Prostate gland (tissue), 2 donors: ENCODE measurements at places on chromosomes 2 and 18.

DNA sequence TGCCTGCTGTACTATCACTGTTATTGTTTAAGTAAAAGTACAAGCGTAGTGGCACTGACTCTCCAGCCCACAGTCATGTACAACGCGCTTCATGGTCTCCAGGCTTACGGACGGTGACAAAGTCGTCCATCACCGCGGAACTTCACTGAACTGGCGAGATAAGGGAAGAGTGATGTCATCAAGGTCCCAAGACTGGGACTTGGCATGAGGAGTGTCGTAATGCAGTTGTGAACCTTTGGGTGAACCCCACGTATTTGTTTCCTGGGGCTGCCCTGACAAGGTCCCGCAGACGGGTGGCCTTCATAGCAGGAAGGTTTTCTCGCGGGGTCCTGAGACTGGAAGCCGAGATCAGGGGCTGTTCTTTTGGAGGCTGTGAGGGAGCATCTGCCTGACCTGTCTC is 17.3 kb downstream of the NFATC1 start:
- no peak for DNase-seq

DNA sequence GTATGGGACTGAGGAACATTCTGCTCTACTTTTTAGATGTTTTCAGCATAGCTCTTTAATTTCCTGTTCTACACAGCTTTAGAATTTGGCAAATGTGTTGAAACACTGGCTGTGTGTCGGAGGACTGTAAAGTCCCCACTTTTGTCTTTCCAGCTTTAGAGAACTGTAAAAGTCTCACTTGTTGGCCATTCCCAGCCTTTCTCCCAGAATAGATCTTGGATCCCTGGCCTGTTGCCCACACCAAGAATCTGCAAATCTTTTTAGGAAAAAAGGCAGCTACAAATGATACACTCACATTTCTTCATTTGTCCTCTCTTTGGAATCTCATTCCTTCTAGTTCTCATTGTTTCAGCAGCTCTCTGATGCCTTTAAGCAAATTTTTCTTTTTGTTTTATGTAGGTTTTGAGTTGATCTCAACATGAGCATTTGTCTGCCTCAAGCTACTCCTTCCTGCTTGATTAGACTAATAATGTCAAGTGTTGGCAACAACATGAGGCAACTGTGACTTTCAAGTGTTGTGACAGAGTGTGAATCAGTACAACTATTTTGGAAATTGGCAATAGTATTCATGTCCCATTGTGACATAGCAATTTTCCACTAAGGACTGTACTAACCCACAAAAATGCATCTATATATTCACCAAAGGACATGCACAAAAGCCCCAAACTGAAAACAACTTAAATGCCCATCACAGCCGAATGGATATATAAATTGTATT is 610.8 kb downstream of the EPHA4 start:
- no peak for DNase-seq

GRCh38 chr2:7887441-7887840 is 794.4 kb upstream of the ID2 start:
- no peak for DNase-seq

DNA sequence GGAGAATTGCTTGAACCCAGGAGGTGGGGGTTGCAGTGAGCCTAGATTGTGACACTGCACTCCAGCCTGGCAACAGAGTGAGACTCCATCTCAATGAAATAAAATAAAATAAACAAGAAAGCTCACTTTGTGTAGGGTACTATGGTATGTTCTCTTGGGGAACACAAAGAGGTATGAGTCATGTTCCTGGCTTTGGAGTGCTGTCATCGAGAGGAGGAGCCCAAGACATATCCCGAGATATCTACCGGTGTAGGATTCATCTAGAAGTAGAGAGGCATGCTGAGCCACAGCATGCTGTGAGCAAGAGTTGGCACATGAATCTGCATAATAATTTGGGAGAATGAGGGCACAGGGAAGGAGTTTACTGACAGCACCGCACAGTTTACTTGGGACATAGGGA is 244.9 kb upstream of the EPHA4 start:
- no peak for DNase-seq

DNA sequence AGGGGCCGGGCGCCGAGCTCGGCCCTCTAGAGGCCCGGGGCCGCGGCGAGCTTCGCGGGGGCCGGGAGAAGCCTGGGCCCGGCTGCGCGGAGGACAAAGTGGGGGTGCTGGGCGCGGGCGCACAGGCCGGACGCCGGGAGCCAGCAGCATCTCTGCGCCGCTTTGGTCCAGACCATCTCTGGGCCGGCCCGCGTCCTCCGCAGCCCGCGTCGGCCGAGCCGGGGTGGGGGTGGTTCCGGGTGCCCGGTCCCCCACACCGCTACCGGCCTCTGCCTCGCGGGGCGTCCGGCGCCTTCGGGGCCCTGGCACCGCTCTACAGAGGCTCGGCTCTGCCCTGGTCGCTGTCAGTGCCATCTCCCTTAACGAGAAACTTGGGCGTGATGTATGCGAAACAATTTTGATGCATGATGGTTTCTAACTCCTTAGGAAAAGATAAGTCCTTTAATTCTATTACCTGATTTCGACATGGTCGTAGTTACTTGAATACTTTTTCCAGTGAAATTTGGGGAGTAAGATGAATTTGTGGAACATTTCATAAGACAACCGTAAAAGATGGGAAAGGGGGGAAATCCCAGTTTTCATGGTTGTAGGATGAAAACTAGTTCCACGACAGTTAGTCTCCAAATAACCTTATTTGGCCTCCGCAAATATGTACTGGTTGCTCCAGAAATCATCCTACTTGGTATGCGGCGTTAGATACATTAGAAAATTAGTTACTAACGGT is 562 bp downstream of the TWSG1 start:
- peak; percentile 32 for DNase-seq

DNA sequence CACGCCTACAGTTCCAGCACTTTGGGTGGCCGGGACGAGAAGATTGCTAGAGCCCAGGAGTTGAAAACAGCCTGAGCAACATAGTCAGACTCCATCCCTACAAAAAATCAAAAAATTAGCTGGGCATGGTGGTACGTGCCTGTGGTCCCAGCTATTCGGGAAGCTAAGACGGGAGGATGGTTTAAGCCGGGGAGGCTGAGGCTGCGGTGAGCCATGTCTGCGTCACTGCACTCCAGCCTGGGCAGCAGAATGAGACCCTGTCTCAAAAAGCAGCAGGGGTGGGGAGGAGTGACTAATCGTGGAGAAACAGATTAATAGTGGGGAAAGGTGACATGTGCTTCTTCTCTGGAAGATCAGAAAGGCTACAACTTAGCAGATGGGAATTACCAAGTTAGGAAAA is 58.1 kb upstream of the GPC1 start:
- no peak for DNase-seq

- no peak for DNase-seq
Measured at GRCh38 chr2:76613330-76613729, 902.6 kb upstream of the GCFC2 start.

GRCh38 chr2:66461664-66462500 is 27.0 kb downstream of the MEIS1 start:
- no peak for DNase-seq

DNA sequence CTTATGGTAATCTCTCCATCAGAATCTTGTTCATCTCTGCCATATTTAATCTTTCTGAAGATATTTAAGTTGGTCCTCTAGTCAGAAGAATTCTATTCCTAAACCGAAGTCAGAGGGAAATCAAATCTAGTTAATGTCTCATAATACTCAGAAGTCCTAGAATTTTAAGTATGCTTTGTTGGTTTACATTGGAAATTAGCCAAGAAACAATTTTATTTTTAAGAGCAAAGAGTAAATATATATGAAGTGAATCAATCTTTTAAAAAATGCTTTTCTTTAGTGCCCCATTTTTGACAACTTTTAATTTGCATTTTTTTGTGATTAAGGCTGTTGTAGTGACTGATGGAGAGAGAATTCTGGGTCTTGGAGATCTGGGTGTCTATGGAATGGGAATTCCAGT is 38.1 kb downstream of the ME2 start:
- no peak for DNase-seq

DNA sequence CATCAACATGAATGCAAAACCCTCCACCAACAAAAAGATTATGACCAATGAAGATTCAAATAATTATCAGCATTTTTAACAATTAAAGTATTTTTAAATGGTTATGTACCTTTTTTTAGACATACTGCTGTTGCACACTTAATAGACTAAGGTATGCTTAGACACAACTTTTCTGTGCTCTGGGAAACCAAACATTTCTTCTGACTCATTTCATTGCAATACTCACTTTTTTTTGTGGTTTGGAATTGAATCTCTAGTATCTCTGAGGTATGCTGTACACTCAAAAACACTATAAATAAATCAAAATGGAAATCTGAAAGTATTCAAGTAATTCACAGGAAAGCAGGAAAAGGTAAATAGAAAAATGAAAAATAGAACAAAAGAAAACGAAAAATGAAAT is 247.9 kb upstream of the POU3F3 start:
- DNase-seq = no peak
